ENCODE measurements at places on chromosomes 4 and X.

GRCh38 chr4:25123236-25123635 lies 37.0 kb downstream of the SEPSECS start:
- DNase-seq: no peak

- DNase-seq: no peak
Observed at GRCh38 chrX:67523932-67524331, 19.9 kb upstream of the AR start.

DNA sequence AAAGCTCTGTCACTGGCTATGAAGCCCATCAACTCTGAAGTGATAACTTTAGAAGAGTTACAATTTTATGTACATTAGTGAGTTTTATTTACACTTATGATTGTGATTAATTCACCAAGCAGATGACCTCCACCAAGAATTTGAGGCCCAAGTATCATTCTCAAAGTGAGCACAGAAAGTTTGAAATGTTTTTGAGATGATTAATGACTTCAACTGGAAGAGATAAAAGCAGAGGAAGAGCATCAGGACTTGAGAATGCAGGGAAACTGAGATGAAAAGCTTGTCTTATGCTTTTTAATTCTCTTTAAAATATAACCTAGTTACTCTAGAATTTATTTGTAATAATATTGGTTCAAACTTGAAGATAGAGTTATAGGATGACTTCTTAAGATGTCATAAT lies 112.8 kb upstream of the H2AZ1 start:
- no peak for DNase-seq

DNA sequence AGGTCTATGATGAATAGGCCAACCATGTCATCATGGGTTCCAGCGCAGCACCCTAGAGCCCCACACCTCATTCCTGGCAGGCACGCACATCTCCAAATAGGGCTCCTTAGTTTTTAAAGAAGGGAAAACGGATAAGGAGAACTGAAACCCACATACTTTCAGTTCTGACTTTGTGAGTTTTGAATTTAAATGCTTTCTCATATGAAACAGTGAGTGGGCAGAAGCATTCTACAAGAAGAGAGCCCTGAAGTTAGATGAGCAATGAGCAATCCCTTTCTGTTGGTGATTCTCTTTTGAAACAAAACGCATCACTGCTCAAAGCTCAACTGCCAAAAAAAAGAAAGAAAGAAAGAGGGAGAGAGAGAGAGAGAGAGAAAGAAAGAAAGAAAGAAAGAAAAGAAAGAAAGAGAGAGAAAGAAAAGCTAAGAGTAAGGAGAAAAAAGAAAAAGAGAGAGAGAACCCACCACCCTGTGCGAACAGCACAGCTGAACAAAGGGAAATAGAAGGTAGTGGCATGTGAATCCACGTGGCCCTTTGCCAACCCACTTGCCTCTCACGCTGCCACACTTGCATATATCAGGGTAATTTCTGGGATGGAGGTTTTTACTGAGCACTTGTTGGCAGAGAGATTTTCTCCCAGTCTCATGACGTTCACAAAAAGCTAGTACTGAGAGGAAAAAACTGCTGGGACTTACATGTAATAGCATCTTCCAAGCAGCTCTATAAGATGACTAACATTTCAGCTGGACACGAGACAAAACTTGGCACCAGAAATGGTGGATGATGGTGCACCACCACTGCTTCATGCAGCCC lies 31.0 kb downstream of the TMSB4X start:
- no peak for DNase-seq

DNA sequence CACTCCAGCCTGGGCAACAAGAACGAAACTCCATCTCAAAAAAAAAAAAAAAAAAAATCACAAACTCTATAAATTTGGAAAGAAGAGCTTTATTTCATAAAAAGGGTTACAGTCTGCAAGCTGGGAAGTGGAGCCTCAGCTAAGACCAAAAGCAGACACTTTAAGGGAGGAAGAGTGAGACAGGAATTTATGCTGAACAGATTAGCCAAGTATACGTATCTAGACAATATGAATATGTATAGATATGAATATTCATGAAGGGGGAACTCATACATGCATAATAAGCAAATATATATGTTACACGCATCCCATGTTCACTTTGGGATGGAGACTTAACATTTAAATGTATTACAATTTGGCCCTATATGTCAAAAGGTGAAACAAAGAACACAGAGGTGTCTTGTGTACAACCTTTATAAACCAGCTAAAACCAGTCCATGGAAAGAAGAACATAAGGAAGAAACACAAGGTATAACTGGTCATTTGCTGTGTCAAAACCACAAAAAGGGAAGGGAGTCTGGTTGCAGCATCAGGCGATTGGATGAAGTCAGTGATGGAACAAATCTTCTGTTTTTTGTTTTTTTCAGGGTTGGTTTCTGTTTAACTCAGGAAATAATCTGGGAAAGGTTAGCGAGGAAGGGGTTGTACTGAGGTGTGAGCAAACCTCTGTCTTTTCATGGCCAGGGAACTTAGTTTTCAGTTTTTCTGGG lies 130.0 kb upstream of the MAOA start:
- no peak for DNase-seq

- no peak for DNase-seq
Observed at GRCh38 chrX:15931362-15931761, 76.7 kb upstream of the AP1S2 start.

DNA sequence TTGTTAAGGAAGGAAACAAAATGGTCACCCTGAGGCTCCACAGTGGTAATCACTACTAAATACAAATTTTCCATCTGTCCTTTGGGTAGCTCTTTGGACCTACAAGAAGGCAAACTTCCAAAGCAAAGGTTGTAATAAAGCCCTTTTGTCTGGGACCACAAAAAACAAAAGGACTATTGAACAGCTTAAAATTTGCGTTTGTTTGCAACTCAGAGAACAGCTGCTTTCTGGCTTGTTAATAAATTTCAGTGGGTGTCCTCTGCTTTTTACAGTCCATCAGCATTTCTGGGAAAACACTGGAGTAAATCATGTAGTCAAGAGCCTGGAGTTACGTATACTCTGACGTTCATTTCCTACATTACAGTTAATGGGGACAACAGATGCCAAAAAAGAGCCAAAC lies 439.7 kb upstream of the DIAPH2 start:
- no peak for DNase-seq

DNA sequence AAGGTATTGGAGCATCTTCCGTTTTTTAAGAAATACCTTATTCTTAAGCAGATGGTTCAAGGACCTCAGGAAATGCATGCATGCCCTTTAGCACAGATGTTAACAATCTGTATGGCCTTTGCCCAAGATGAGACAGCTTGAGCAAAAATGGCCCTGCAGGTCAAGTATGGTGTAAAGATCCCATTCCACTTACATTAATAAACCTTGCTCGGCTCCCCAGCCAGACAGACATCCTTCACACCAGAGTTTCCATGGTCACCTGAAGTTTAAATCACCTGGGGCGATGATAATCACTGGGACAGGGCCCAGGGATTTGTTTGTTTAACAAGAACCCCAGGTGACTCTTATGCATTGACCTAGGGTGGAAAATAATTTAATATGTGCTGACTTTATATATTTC lies 287.0 kb upstream of the NOCT start:
- DNase-seq: no peak

DNA sequence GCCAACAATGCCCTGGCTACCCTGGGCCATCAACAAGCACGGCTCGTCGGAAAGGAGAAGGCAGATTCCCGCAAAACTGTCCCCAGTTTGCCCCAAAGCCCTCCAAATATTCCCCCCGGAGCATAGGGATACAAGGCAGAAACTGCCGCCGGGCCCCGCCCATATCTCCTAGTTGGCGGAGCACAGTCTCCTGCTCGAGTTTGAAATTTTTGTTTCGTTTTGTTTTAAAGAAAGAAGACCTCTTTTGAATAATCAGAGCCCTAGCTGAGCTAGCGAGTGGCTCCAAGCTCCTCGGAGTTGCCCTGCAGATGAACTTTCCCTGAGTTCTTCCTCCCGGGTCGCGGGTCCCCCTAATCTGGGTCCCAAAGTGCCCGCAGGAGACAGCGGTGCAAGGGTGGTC lies 138.1 kb upstream of the ZIC3 start:
- DNase-seq: no peak

- DNase-seq: no peak
Observed at GRCh38 chr4:158315706-158316105, 105.4 kb downstream of the TMEM144 start.

DNA sequence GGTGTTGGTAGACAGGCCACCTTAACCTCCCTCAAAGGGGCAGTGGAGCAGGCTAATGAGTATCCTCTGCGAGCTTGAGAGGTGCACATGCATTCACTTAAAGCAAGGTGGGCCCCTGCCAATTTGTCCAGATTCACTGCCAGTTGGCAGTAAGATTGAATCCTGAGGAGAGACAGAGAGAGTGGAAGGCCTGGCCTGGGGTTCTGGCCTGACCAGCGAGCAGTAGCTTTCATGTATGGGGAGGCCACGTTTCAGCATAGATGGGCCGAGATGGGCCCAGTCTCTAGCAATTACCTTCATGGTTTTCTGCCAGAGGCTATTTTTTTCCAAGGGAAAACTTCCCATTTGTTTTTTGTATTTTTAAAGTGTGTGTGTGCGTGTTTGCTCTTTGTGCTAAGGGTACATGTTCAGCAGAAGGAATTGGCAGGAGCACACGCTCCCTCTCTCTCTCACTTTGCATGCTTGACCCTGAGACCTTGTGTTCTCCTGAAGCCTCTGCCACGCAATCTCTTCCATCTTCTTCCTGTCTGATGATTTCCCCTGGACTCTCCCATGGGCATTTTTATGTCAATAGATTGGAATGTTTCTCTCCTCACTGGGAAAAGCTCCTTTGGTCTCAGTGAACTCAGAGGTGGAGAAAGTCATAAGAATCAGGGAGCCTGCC lies 215.8 kb upstream of the SFRP2 start:
- DNase-seq: no peak

- no peak for DNase-seq
Observed at GRCh38 chrX:13198056-13198761, 121.6 kb downstream of the ATXN3L start.

GRCh38 chr4:174635732-174636131 lies 113.4 kb upstream of the HPGD start:
- no peak for DNase-seq

- DNase-seq: no peak
Observed at GRCh38 chrX:10471418-10471817, 149.0 kb downstream of the MID1 start.

- DNase-seq: no peak
Observed at GRCh38 chrX:79161655-79162054, 17.2 kb downstream of the GPR174 start.

- DNase-seq: no peak
Observed at GRCh38 chr4:47830265-47831025, 7.4 kb downstream of the CORIN start.

DNA sequence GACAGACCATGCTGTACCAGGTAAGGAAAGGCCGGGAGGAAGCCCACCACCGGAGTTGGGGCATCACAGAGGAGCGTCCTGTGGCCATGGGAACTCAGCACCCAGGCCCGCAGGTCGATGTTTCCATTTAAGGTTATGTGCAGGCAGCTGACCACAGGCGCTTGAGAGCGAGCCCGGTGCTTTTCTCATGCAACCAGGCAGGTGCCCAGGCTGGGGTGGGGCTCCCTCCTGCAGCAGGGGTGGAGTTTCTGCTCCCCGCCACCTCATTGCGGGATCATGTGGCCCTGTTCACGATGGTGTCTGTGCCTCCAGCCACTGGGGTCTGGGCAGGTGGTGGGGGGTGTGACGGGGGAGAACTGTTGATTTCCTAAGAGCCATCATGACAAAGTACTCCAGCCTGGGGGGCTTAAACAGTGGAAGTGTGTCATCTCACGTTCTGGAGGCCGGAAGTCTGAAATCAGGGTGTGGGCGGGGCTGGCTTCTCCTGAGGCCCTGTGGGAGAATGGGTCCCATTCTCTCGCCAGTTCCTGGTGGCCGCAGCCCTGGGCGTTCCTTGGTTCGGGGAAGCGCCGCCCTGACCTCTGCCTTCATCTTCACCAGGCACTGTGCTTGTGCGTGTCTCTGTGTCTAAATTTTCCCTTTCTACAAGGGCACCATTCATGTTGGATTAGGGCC lies 60.9 kb downstream of the CPZ start:
- no peak for DNase-seq

GRCh38 chr4:74328501-74328900 lies 20.2 kb downstream of the EPGN start:
- DNase-seq: no peak

DNA sequence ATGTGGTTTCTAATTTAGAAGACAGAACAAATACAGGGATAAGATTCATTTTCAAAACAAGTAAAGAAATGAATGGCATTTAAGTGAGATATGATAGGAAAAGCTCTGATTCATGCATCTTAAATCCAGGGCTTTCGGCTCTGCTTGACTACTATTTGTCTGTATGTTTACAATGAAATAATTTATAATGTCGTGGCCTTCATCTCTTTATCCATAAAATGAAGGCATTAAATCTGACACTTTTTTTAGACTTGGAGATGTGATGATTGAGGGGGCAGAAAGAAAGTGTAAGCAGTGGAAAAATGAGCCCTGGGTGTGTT lies 115.7 kb upstream of the KIT start:
- no peak for DNase-seq

DNA sequence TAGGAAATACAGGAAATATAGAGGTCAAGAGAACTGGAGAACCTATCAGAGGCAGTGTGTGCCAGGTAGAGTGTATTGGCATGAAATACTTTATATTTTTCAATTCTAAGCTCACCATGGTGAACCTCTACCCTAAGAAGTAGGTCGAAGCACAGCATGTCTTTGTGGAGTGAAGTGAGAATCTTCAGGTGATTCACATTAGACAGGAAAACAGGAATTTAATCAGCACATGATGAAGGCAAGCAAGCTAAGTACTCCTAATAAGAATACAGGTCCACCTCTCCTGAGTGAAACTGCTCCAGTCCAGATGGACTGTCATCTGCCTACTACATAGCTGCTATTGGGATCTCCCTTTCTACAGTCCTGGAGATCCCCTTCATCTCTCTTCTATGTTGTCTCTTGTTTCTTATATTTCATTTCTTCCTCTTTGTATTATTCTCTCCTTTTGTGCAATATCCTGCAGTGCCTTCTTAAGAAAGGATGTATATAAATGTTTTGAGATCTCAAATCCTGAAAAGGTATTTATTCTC lies 159.0 kb downstream of the LRBA start:
- DNase-seq: no peak
